ENCODE measurements at places on chromosomes 11 and 22.

GRCh38 chr22:31123292-31123602, 481 bp downstream of the INPP5J start:
- H3K36me3 ChIP-seq = no peaks in the 10 kb centered on the region
- no peak for DNase-seq
- H3K4me3 ChIP-seq = no peak overlapping the region

DNA sequence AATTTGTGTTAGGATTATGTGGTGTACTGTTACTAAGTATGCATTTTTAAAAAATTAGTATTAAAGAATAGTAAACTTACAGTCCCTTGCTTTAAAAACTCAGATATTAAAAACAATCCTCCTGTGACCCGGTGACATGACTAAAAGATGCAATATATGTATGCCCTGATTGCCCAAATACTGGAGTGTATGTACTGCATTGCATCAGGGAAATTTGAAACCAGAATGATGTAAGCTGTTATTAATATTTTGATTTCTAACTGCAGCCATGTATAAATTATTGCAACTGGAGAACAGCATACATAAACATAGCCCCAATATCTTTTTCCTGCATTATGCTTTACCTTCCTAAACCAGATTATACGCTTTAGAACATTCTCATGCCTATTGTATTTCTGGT, 3.7 kb upstream of the HSPA8 start:
- no peak for DNase-seq
- H3K4me3 ChIP-seq = no peak overlapping the region
- peaks cover 28% of the 10 kb centered on the region for H3K4me1 ChIP-seq
- peaks cover 6% of the 10 kb centered on the region for H3K36me3 ChIP-seq
- peak overlapping the region; percentile 98 for H3K27ac ChIP-seq

DNA sequence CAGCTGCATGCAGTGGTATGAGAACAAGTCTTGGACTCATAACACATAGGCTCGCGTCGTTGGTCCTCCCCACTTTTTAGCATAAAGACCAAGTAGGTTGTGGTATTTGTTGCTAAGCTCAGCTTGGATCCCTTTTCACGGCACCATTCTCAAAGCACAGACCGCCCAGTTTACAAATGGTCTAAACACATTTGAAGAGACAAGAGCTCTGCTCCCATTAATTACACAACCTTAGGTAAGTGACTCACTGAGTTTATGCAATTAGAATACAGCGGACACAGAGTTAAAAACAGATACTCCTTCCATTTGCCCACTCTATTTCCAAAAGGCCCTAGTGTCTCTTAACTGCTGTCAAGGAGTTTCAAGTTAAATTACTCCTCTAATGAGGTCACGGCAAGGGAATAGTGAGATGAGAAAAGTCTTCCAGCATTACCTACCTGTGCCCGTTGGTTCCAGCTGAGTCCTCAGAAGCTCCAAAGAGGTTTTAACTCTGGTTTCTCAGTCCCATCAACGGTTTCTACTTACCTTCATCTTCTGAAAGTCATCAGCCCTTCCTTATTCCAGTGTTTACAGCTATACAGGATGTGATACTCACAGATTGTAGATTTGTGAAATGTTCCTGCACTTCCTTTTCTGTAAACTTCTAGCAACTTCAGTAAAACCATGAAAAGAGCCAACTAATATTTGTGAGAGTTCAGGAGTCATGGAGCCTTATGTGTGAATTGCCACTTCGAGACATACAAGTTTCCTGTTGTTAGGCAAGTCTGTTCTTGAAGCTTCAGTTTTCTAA, at the start of gene MS4A6A:
TSS of gene MS4A6A (minus strand) at position 543 of the 790 bp plus-strand sequence. CDS start 1,356 bp downstream, outside the sequence.
- H3K4me3 ChIP-seq = no peak within 1 kb of the TSS
- no peaks in the 10 kb centered on the region for H3K27me3 ChIP-seq
- H3K4me1 ChIP-seq = peaks cover 8% of the 10 kb centered on the region
- DNase-seq = no peak
- H3K27ac ChIP-seq = no peak within 1 kb of the TSS

GRCh38 chr22:36245805-36246356, 6.6 kb upstream of the APOL2 start:
- no peak overlapping the region for H3K27ac ChIP-seq
- no peaks in the 10 kb centered on the region for H3K36me3 ChIP-seq
- no peak for DNase-seq
- no peak overlapping the region for H3K4me3 ChIP-seq
- H3K4me1 ChIP-seq = no peaks in the 10 kb centered on the region

DNA sequence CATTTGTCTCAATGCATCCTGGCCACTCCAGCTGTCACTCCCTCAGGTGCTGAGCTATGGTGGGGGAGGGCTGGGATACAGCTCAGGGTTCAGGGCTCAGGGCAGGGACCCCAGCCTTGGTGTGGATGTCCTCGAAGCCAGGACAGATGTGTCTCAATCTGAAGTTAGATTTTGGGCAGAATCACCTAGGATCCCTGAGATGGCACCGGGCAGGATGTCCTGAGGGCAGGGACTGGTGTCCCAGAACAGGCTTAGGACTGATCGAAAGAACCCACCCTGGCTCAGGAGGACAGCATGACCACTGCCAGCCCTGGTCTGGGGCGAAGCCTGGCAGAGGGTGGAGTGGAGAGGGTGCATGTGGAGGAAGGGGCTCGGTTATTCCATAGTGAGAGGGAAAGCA, 96.8 kb upstream of the THY1 start:
- H3K4me1 ChIP-seq = peaks cover 6% of the 10 kb centered on the region
- no peak overlapping the region for H3K27ac ChIP-seq
- no peak for DNase-seq
- H3K27me3 ChIP-seq = no peaks in the 10 kb centered on the region

DNA sequence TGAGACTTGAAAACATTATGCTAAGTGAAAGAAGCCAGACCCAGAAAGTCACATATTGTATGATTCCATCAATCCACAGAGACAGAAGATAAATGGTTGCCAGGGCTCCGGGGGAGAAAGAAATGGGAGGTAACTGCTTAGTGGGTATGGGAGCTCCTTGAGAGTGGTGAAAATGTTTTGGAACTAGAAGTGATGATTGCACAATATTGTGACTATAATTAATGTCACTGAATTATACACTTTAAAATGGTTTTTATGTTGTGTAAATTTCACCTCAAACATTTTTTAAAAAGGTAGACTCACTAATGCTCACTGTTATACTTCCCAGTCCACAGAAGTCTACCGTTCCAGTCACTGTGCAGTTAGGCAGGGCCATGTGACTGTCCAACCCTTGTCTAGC, 32.2 kb upstream of the AKIP1 start:
- DNase-seq = no peak
- no peak overlapping the region for H3K4me3 ChIP-seq

GRCh38 chr22:47090591-47091245, 328.3 kb downstream of the TBC1D22A start:
- H3K36me3 ChIP-seq = no peaks in the 10 kb centered on the region
- no peaks in the 10 kb centered on the region for H3K27me3 ChIP-seq
- H3K4me3 ChIP-seq = no peak overlapping the region
- peaks cover 18% of the 10 kb centered on the region for H3K4me1 ChIP-seq
- DNase-seq = peak; percentile 66

GRCh38 chr11:24615451-24616160, 118.8 kb downstream of the LUZP2 start:
- no peak overlapping the region for H3K4me3 ChIP-seq
- H3K27ac ChIP-seq = no peak overlapping the region
- H3K4me1 ChIP-seq = no peaks in the 10 kb centered on the region
- H3K27me3 ChIP-seq = no peaks in the 10 kb centered on the region
- H3K36me3 ChIP-seq = no peaks in the 10 kb centered on the region

DNA sequence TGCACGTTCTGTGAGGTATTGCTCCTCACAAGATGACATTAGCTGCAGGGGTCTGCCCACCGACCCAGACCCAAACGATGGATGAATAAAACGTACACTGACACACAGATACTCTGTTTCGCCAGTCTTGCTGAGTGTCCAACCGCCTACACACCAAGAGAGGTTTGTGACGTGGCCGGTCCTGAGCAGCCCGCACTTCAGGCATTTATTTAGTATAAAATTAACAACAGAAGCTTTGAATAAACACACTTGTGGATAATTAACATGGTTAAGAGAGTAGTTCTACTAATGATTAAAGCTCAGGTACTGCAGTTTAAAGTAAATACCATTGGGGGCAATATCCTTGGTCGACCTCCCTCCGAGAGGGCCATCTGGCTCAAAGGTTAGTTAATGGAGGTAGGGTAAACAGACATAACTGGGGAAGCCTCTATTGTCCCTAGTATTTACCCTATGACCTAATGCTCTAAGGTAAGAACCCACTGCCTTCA, 75.7 kb downstream of the CCDC83 start:
- no peak overlapping the region for H3K4me3 ChIP-seq
- DNase-seq = no peak
- no peaks in the 10 kb centered on the region for H3K4me1 ChIP-seq
- no peak overlapping the region for H3K27ac ChIP-seq
- no peaks in the 10 kb centered on the region for H3K27me3 ChIP-seq

DNA sequence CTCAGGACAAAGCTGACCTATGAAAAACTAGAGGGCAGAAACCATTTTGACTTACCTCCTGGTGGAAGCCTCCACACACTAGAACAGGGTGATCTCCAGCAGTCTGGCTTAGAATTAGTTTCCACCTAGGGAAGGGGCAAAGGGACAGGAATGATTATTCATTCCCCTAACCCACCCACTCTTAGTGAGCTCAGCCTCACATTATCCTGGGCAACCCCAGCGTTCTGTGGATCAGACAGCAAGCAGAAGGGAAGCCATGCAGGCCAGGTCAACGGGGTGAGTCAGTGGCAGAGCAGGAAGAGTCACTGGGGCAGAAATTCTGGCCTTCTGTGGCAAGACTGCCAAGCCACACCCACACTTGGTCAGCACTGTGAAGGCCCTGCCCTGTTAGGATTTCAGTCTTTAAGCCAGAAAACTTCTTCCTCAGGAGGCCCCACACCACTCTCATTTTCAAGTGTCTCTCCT, 10.5 kb downstream of the NUMA1 start:
- peak overlapping the region; percentile 84 for H3K27ac ChIP-seq
- peak overlapping the region; percentile 3 for H3K4me3 ChIP-seq
- H3K36me3 ChIP-seq = peaks cover 2% of the 10 kb centered on the region
- no peaks in the 10 kb centered on the region for H3K27me3 ChIP-seq
- no peak for DNase-seq
- peaks cover 34% of the 10 kb centered on the region for H3K4me1 ChIP-seq

DNA sequence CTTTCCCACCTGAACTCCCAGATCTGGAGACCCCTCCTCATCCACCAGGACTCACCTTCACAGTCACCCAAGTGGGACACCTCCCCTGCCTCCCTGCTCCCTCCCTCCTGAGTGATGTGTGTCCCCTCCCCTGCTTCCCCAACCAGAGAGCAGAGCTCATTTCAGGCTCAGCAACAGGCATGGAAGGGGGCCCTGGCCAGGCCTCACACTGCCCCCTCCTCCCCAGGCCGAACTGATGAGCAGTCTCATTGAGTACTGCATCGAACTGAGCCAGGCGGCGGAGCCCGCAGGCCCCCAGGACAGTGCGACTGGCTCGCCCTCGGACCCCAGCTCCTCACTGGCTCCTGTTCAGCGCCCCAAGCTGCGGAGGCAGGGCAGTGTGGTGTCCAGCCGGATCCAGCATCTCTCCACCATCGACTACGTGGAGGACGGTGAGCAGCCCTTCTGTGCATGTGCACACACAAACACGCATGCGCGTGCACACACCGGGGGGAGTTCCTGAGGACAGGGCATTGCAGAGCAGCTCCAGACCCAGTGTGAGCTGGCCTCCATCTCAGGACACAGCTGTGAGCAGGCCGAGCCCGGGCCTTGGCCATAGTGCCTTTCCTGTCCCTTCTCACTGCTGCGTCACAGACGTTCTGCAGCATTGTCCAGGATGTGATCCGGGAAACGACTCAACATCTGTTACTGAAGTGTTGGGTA, 17.8 kb upstream of the NEAT1 start:
- DNase-seq = no peak
- no peak overlapping the region for H3K27ac ChIP-seq
- H3K4me1 ChIP-seq = peaks cover 14% of the 10 kb centered on the region
- peaks cover 53% of the 10 kb centered on the region for H3K36me3 ChIP-seq

- H3K4me1 ChIP-seq = no peaks in the 10 kb centered on the region
- H3K36me3 ChIP-seq = no peaks in the 10 kb centered on the region
- H3K27me3 ChIP-seq = no peaks in the 10 kb centered on the region
- DNase-seq = no peak
- H3K4me3 ChIP-seq = no peak overlapping the region
These were observed 356.2 kb downstream of the GRM5 start for GRCh38 chr11:88709567-88709966.

- no peak for DNase-seq
- no peaks in the 10 kb centered on the region for H3K4me1 ChIP-seq
- H3K27ac ChIP-seq = no peak overlapping the region
- no peaks in the 10 kb centered on the region for H3K27me3 ChIP-seq
These were observed 851.7 kb downstream of the OPCML start for GRCh38 chr11:132680584-132680983.

DNA sequence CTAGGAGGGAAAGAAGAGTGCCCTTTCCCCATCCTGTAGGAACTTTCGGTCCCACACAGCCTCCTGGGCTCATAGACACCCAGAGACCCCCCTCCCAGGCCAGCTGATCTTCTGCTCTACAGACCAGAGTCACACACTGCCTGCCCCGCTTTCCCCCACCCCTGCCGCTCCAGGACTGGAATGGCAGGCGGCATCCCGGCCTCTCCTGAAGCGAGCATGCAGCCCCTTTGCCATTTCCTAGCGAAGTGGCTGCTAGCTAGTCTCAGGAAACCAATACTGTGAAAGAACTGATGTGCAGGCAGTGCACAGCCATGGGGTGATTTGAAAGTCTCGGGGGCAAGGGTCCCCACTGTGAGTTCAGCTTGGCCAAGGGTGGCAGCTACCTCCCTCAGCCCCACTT, 8.3 kb downstream of the PICK1 start:
- no peak overlapping the region for H3K4me3 ChIP-seq
- H3K27ac ChIP-seq = no peak overlapping the region
- no peaks in the 10 kb centered on the region for H3K27me3 ChIP-seq
- DNase-seq = no peak
- H3K4me1 ChIP-seq = no peaks in the 10 kb centered on the region

GRCh38 chr22:21942407-21943343, 10.0 kb downstream of the PPM1F start:
- H3K27ac ChIP-seq = peak overlapping the region; percentile 36
- H3K27me3 ChIP-seq = no peaks in the 10 kb centered on the region
- H3K4me1 ChIP-seq = peaks cover 50% of the 10 kb centered on the region
- no peak for DNase-seq

DNA sequence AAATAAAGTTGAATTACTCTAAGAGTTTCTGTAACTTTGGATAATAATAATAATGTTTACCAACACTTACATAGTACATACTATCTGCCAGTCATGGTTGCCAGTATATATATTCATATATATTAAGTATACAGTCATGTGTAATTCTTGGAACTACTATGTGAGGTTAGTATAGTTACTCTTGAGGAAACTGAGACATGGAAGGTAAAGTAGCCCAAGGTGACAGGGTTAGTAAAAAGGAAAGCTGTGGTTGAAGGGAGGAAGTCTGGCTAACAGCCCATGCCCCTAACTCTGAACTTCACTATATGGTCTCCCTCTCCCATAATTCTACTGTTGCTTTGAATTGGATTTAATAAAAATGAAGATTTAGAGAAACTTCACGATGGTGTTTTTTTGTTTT, 24.9 kb downstream of the FDX1 start:
- H3K4me1 ChIP-seq = peaks cover 4% of the 10 kb centered on the region
- DNase-seq = no peak
- H3K4me3 ChIP-seq = no peak overlapping the region
- H3K36me3 ChIP-seq = peaks cover 8% of the 10 kb centered on the region
